ENCODE measurements at places on chromosomes 6 and 20.

- DNase-seq = no peak
Measured at GRCh38 chr20:52889225-52889624, 82.9 kb upstream of the TSHZ2 start.

DNA sequence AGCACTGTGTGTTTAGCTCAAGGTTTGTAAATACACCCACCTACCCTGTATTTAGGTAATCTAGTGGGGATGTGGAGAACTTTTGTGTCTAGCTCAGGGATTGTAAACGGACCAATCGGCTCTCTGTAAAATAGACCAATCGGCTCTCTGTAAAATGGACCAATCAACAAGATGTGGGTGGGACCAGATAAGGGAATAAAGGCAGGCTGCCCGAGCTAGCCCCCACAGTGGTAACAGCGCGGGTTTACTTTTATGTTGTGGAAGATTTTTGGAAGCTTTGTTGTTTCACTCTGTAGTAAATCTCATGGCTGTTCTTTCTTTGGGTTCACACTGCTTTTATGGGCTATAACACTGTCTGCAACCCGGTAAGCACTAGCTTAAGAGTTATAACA lies 32.1 kb upstream of the RANBP9 start:
- DNase-seq = no peak

DNA sequence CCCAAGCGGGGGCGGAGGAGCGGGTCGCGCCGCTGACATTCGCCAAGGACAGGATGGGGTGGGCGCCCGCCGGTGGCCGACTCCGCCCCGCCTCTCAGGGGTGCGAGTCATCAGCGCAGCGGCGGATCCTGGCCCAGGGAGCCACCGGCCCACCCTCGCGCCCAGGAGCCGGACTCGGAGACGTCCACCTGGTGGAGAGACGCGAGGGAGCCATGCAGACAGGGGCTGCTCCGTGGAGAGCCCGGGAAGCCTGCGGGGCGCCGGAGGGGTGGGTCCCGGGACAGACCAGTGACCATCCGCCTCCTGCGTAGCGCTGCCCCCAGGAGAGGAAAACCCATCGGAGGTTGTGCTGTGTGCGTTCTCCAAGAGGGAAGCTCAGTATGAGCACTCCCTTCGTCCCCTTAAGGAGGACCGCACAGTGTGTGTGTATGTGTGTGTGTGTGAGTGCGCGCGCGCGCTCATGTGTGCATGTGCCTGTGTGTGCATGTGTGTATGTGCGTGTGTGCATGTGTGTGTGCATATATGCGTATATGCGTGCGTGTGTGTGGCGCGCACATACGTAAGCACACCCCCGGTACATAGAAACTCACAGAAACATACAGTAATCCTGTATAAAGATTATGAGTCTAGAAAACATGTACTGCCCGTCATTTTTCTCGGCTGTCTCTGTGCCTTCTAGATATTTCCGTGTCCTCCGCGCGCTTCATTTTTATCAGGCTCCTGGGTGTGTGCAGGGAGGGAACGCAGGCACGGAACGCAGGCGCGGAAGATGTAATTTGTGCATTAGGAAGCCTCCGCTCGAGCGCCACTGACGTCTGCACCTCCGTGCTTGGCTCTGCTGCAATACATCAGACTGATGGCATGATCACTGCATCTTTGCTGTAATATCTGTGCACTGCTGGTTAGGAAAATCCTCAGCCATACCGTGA lies 158.9 kb downstream of the TBXT start:
- peak; percentile 79 for DNase-seq

GRCh38 chr20:57871237-57871632 lies 161.4 kb upstream of the PMEPA1 start:
- DNase-seq = no peak

- no peak for DNase-seq
Measured at GRCh38 chr20:1935696-1936366, 40.6 kb downstream of the SIRPA start.

GRCh38 chr6:116139917-116140316 lies 14.0 kb upstream of the COL10A1 start:
- DNase-seq = no peak

- DNase-seq = no peak
Measured at GRCh38 chr6:16408766-16409165, 170.4 kb downstream of the GMPR start.

DNA sequence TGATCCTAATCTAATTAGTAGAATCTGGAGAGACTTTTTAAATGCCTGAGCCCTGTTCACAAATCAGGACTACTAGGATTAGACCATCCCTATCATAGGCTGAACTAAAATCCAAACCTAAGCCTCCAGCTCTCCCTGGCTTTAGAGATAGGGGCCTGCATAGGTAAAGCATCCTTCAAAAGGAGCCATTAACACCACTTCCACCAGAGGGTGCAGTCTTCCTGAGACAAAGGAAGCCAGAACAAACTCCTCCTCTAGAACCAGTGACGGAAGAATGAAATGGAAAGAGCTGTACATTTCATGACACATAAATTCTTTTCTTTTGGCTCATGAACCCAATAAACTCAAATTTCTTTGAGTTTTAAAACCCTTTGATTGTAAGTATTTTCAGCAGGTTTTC lies 291.2 kb upstream of the ADGRB3 start:
- DNase-seq = no peak

DNA sequence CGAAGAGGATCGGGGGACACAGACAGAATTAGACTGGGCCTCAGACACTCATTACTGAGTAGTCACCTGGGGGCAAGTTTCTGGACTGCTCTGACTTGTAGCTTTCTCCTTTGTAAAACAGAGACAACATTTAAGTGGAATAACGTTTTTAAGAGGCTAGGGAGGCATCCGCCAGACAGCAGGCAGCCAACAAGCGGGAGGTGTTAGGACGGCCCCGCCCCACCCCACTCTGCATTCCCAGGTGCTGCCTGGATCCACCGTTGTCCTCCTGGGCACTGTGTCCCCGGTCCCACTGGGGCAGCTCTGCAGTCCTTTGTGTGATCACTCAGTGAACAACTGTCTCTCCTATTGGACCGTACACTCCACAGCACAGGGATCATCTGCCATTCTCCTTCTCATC lies 113.8 kb downstream of the IRF4 start:
- DNase-seq = no peak

DNA sequence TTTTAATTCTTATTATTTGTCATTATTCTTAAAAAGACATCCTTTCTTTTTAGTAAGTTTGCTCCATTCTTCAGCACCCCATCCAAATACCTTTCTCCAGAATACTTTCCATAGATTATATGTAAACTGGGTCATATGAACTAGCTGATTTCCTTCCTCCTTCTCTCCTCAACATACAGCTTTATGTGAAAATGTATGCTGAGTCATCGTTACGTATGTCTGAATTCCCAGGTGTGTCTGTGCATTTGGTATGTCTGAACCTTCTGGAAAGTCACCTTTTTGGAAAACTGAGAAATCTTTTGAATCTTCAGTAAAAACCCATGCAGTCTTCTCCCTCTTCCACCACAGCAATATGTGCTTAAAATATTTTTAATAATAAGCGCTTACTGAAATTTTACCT lies 264.5 kb downstream of the EYA4 start:
- DNase-seq = no peak

DNA sequence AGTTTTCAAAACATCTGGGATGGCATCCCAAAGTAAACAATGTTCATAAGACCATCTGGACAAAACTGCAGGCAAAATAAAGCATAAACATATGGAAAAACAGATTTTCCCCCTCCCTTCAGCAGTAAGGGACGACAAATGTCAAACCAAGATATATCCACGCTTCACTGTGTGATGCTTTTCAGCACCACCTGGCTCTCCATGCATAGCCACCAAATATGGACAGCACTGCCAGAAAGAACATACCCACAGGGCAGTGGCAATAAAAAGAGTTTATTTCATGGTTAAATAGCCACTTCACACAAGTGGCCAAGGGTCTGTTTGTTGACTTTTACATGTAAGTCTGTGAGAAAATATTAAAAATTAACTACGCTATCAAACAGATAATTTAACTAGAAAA lies 23.1 kb downstream of the USP45 start:
- no peak for DNase-seq

GRCh38 chr6:62707156-62707555 lies 421.1 kb upstream of the KHDRBS2 start:
- DNase-seq = no peak

- no peak for DNase-seq
Measured at GRCh38 chr20:48932375-48932941, 10.9 kb downstream of the ARFGEF2 start.

GRCh38 chr6:43826730-43827129 lies 56.7 kb downstream of the VEGFA start:
- DNase-seq = no peak

GRCh38 chr6:82385102-82385501 lies 21.5 kb downstream of the TPBG start:
- no peak for DNase-seq

DNA sequence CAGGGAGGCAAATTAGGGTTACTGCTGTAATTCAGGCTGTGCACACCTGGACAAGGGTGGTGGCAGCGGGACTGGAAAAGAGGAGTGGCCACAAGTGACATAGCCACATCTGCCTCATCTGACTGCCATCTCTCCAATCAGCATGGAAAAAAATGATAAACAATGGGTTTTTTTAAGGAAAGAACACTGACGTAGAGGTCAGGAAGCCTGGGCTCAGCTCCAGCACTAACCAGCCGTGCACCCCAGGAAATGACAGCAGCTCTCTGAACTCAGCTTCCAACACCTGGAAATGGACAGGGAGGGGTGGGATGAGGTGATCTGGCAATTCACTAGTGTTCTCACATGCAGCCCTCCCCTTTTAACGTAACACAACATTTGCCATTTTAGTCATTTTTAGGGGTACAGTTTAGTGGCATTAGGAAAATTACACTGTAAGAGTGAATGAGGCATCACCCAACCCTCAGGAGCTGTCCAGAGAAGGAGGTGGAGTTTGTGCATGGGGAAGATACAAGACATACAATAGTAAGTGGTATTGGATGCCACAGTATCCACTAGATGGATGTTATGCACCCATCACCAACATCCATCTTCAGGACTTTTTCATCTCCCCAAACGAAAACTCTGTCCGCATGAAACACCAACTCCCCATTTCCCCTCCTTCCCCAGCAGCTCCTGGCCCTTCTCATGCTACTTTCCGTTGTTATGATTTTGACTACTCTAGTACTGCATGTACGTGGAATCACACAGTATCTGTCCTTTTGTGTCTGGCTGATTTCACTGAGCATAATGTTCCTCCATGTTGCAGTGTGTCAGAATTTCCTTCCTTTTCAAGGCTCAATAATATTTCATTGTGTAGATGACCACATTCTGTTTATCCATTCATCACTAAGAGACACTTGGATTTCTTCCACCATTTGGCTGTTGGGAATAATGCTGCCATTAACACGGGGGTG lies 215.5 kb upstream of the ECI2 start:
- no peak for DNase-seq

- DNase-seq = peak; percentile 67
Measured at GRCh38 chr6:11172501-11173327, 59.8 kb downstream of the NEDD9 start.

- DNase-seq = no peak
Measured at GRCh38 chr20:7696311-7696710, 243.9 kb downstream of the HAO1 start.

DNA sequence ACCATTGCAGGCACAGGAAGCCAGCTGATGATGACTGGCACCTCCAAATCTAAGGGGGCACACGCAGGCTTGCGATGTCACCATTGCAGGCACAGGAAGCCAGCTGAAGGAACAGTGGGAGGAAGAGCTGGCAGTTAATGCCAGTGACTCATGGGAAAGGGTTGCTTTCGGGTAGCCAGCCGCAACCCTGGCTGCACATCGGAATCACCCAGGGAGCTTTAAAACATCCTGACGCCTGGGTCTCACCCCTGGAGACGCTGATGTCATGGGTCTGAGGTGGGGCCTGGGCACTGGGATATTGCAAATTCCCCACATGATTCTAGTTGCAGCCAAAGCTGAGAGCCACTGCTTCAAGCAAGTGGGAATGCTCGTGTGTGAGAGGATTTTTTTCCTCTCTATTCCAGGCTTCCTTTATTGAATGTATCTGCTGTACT lies 16.1 kb upstream of the CCN6 start:
- no peak for DNase-seq

- no peak for DNase-seq
Measured at GRCh38 chr6:7196019-7196402, 88.2 kb downstream of the RREB1 start.

DNA sequence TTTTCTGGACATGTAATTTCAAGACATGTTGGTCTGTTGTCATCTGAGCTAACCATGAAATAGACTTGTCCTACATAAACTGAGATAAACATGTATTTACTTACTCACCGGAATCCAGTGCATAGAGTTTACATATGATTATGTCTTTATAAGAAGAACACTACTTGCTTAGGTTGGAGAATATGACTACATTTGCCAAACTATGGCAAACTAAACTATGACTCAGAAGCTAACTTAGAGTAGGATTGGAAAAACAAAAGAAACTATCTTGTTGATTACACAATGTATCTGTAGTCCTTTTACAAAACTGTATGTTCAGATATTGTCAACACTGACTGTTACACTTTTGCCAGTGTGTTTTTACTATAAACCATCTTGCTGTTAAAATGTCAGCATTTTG lies 113.3 kb downstream of the CRYBG1 start:
- DNase-seq = no peak

DNA sequence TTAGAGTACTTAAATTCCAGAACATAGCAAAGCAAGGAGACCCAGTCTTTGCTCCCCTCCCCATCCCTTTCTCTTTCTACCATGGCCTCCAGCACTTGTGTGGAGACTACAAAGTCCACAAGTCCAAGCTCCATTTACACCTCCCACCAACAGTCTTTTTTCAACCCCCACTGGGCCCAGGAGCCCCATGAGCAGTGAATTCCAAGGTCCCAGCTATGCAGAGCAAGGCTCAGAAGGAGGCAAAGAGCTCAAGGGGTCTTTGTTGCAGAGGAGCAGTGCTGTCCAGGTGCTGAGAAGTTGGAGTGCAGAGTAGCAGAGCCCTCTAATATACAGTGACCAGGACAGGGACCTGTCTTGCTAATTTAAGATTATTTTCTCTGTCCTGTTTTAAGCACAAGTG lies 9.0 kb downstream of the PAK5 start:
- no peak for DNase-seq

DNA sequence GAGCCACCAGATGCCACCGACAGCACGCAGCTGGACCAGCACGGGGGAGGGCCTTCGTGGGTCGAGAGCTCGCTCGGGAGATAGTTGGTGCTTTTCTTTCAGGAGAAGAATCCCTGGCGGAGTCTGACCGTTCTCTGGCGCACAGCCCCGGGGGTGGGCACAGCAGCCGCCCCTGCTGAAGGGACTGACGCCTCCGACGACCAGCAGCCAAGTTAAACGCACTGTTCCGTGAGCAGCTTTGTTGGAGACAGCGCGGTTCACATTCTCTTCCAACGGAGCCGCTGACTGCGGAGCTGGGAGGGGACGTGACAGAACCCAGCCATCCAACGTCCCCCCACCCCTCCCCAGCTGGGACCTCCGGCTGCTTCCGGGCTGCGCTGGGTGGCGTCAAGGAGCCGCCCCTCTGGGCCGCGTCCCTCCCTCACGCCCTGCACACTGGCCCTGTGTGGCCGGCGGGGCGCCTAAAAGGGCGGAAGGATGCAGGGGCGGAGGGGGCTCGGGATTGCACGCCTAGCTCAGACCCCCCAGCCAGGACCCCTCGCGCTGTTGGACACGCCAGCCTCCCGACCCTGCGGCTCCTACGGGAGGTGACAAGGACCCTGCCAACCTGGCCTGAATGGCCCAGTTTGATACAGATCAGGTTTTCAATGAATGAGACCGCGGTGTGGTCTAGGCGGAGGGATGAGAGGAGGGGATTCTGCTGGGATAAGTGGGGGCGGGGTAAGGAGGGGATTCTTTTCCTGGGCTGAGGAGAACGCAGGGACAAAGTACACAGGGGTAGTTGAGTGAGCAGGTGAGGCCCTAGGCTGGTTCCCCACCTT lies 36.4 kb upstream of the KHDC1 start:
- peak; percentile 64 for DNase-seq

- no peak for DNase-seq
Measured at GRCh38 chr20:40930561-40930960, 98.1 kb upstream of the TOP1 start.
